ENCODE measurements at places on chromosomes 11 and 22.

DNA sequence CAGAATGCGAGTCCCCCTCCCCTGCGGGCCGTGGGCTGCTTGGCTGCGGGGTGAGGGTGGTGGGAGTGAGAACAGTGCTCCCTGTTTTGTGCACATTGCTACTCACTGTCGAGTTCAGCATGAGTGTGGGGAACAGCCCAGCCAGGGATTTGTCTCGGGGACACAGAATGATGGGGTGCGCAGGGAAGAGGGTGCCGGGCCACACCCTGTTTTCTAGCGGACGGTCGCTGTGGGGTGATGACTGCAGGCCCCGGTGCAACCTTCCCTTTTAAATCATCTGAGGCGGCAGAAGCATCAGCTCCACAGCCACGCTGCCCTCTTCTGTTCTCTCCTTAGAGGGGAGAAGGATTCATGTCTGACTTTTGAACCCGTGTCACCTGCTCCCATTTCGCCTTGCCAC, 1051.2 kb downstream of the TBC1D22A start:
- DNase-seq, result no peak

DNA sequence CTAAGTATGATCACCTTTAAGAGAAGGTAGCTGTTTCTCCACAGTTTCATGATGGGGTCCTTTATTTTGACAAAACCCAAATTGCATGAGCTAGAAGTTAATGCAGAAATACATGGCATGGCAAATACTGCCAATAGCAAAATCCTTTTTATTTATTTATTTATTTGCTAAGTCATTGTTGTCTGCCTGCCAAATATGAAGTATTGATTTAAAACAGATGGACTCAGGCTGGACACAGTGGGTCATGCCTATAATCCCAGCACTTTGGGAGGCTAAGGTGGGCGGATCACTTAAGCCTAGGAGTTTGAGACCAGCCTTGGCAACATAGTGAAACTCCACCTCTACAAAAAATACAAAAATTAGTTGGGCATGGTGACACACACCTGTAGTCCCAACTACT, 52.4 kb downstream of the LARGE2 start:
- DNase-seq, result no peak

DNA sequence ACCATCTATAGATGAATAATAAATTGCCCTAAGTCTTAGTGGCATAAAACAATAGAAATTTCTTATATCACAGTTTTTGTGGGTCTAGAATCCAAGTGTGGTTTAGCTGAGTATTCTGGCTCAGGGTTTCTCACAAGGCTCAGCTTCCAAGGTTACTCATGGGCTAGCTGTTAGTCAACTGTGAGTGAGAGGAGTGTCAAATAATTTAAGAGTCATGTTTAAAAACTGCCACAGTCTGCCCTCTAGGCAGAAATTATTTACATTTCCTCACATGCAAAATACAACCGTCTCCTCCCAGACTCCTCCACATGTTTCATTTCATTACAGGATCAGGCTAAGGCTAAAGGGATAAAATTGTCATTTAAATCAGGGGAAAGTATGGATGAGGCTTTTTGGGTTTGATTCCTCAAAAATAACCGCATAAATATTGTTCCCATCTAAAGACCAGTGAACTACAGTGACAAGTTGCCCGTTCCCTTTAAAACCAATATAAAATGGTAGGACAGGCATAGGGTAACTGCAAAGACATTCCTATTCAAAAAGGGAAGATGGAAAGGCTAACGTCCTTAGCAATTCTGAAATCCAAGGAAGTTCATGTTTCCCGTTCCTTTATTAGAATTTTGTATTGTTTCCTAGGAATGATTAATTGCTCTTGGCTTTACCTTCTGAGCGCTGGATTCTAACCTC, 324.3 kb downstream of the DYNC2H1 start:
- no peak for DNase-seq

DNA sequence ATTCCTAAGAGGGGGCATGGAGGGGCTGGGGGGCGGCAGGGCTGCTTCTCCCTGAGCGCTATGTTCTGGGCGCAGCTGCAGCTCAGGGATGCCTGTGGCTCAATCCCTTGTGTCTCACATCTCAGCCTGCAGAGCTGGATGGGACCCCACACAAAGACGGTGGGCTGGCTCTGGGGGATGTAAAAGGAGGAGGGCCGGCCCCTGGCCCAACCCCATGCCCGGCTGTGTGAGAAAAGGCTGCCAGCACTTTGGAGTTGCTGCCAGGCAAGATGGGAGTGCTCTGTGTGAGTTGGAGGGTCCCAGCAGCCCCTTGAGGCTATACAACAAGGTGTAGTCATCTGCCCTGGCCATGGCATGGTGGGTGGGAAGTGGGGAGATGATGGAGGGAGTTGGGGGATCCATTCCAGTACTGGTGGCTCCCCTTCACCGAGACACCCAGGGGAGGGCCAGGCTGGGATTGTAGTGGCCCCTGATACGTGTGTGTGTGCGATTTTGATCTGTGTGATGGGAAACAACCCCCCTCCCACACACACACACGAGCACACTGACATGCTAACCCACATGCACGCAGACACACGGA, 1.3 kb upstream of the TBX10 start:
- no peak for DNase-seq

- no peak for DNase-seq
Measured at GRCh38 chr22:50684986-50685385, 12.4 kb downstream of the SHANK3 start.

GRCh38 chr11:33258631-33259205, 1.5 kb downstream of the HIPK3 start:
- peak; percentile 67 for DNase-seq

GRCh38 chr22:46352691-46353386, 17.3 kb downstream of the TRMU start:
- peak; percentile 12 for DNase-seq

- DNase-seq, result no peak
Measured at GRCh38 chr22:47318041-47318737, 555.7 kb downstream of the TBC1D22A start.

DNA sequence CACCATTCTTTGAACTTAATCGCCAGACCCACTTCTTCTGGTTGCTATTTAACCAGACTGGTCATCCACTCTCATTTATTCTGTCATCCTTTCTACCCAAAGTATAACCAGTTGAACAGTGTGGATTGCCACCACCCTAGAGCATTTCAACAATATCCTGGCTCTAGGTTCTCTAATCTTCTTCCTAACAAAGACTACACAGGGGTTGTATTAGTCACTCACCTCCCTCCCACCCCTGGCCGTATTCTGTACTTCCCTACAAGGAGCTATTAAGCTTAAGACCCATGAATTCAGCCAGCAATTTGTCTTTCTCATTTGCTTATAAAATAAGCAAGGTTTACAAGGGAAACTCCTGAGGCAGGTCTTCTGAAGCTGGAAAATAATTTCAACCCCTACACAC, 46.9 kb upstream of the CEP126 start:
- DNase-seq, result no peak

DNA sequence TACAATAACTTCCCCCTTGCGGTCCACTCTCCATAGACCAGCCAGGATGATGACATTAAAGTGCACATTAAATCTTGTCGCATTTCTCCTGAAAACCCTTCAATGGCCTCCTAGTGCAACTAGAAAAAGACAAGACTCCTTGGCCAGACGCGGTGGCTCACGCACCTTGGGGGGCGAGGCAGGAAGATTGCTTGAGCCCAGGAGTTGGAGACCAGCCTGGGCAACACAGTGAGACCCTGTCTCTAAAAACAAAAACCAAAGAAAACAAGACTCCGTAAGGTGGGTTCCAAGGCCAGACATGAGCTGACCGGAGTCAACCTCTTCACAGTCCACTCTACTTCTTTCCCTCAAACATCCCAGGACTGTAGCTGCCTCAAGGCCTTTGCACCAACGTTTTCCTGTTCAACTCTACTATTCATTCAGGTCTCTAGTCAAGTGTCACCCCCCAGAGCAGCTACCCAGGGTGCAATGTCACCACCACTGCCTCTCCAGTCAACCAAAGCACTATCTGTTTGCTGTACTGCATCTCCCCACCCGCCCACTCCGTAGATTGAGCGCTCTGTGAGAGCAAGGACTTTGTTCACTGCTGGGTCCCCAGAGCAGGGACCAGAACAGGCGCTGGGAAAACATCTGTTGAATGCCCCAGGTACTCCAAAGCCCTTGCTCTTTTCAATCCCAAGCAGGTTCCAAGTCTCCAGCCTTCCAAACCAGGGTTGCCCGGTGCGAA, 739 bp downstream of the ZMAT5 start:
- DNase-seq, result no peak

GRCh38 chr11:9130297-9130696, 38.9 kb upstream of the SCUBE2 start:
- DNase-seq, result no peak

- no peak for DNase-seq
Measured at GRCh38 chr11:35661534-35661933, 1.0 kb upstream of the TRIM44 start.

GRCh38 chr11:14423633-14424032, 64.7 kb upstream of the RRAS2 start:
- DNase-seq, result no peak

GRCh38 chr11:111949519-111950426, 12.6 kb downstream of the DIXDC1 start:
- no peak for DNase-seq

DNA sequence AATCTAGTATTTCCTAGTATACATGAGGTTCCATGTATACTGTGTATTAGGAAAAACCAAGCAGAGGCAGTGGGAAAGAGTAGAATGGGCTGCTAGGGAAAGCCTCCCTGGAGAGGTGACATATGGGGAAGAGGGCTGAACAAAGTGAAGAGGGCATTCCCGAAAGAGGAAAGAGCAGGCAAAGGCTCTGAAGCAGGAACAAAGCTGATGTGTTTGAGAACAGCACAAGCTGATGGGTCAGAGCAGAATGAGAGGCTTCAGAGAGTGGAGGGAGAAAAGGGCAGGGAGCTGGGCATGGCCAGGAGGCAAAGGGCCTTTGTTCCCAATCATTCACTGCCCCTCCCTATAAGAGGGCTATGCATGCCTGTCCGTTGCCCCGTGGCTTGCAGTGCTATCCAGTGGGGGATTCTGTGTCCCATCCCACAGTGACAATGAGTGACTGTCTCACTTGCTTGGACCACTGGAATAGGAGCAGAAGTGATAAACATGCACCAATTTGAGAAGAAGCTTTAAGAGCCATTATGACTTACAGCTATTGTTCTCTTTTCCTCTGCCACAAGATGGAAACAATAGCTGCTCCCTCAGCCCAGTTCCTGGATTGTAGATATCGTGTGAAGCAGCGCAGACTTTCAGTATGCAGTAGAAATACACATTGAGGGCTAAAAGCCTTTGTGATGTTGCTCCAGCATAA, 39.6 kb downstream of the GALNT18 start:
- DNase-seq, result no peak

DNA sequence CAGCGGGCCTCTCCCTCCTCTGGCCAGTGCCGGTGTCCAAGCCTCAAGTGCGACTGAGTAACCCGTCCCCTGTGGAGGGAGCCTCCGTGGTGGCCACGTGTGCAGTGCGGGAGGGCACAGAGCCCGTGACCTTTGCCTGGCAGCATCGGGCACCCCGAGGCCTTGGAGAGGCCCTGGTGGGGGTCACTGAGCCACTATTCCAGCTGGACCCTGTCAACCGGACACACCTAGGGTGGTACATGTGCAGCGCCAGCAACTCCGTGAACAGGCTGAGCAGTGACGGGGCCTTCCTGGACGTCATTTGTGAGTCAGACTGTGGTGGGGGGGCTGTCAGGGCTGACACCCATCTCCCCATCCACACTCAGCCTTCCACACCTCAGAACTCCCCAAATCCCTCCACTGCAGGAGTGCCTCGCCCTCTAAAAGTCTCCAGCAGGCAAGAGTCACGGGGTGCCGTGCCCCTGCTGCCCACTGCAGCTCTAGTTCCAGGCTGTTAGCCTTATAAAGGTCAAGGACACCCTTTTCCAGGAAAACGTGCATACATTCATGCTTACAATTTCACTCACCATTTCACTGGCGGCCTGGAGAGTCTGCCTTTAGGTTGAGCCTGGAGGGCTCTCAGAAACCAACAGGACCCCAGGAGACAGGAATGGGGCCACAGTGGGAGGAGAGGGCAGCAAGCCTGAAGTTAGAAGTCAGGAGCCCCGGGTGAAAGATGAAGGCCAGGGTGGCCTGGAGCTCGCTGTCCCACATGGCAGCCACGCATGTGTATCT, 2.6 kb downstream of the VSIG10L2 start:
- DNase-seq, result no peak

GRCh38 chr11:75536786-75537641, 11.3 kb upstream of the GDPD5 start:
- DNase-seq, result no peak

- DNase-seq, result no peak
Measured at GRCh38 chr11:7632211-7632610, 41.1 kb downstream of the CYB5R2 start.

GRCh38 chr11:76256448-76256847, 50.1 kb upstream of the WNT11 start:
- no peak for DNase-seq

GRCh38 chr22:50226063-50226874, 18.6 kb downstream of the TUBGCP6 start:
- DNase-seq, result no peak

DNA sequence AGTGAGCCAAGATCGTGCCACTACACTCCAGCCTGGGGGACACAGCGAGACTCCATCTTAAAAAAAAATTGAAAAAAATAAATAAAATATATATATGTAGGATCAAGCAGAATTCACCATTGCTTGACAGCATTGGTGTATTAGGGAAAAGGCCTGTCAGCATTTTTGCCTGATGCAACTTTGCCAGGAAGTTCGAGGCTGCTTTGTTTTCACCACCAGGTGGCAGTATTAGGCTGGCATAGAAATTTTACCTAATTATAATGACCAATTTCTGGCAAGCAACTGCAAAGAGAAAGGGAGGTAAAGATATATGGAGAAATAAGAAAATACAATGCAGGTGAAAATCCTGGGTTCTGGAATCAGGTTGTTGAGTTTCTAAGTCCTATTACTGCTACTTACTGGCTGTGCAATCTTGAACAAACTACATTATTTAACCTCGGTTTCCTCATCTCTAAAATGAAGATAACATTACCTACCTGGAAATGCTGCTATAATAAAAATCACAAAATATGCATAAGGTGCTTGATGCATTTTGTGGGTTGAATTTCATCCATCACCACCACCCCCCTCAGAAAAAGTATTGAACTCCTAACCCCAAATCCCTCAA, 24.7 kb downstream of the LAYN start:
- DNase-seq, result peak; percentile 55

DNA sequence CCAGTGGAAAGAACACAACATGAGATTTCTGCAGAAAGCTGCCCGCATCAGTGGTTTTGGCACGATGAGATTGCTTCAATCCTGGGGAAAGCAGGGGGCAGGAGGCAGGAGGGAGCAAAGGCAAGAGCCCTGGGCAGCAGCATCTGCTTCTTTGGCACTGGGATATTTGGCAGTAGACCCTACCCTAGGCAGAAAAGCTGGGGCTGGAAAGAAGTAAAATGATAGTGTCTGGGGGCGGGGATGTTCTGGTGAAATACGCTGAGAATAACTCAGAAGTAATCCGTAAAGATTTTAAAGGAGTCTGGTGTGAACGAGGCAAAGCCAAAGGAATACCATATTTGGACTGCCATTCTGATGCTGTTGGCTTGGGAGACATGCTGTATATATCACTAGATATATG, 62.0 kb downstream of the FAM76B start:
- no peak for DNase-seq

GRCh38 chr11:2693271-2694261, 6.2 kb downstream of the KCNQ1OT1 start:
- no peak for DNase-seq

- peak; percentile 85 for DNase-seq
Measured at GRCh38 chr11:57311109-57311936, 13.4 kb downstream of the TNKS1BP1 start.

GRCh38 chr11:115153135-115153534, 351.1 kb downstream of the CADM1 start:
- no peak for DNase-seq

GRCh38 chr11:7671347-7672215, 1.7 kb downstream of the CYB5R2 start:
- DNase-seq, result no peak
